Renal cortical epithelial cell (primary cell): ENCODE measurements at places on chromosomes 5 and 9. TPM values are rescaled to one million over a fixed set of nuclear protein-coding genes. Genes with fewer than 3 reads are reported as not detected.

The MARCOL gene
- total RNA-seq: not detected in 2 replicates

The CAMK2A gene
- 0.15 TPM in 1 of 2 replicates, not detected in the other for total RNA-seq

The PFN3 gene
- total RNA-seq: not detected in 2 replicates

The PCDHGC4 gene
- total RNA-seq: 1.1 TPM in 1 of 2 replicates, not detected in the other

The KCNIP1 gene
- total RNA-seq: 12.2 and 32.4 TPM in 2 replicates

The GPRIN1 gene
- total RNA-seq: 13.2 and 15.3 TPM in 2 replicates
